ENCODE measurements at places on chromosomes 11 and 22.

GRCh38 chr22:40123387-40123786 lies 54.3 kb upstream of the TNRC6B start:
- DNase-seq = no peak

GRCh38 chr11:128285321-128285720 lies 302.0 kb downstream of the ETS1 start:
- no peak for DNase-seq

DNA sequence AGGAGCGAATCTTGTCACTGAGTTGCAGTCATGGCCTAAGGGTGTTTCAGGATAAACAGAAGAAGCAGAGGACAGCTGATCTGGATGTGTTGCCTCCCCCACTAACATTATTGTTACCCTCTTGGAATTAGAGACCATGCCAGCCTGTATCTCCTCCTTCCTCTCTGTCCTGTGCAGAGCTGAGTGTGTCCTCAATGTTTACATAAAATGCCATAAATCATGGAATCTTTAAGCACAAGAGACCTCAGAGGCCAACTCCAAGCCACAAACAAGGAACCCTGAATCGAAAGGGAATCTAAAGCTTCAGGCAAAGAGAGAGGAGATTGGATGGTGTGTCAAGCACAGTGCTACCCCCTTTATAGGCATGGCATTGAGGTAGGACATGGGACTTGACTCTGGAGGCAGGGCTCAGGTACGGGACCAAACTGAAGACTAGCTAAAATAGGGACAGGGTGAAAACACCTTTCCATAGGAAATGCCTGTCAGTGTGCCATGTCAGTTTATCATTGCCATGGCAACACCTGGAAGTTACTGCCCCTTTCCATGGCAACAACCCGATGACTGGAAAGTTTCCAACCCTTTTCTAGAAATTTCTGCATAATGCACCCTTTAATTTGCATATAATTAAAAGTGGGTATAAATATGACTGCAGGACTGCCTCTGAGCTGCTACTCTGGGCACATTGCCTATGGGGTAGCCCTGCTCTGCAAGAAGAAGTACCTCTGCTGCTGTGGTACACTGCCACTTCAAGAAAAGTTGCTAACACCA lies 489.7 kb downstream of the MIAT start:
- no peak for DNase-seq

- DNase-seq = no peak
These were observed 172.3 kb upstream of the SOX6 start for GRCh38 chr11:16528639-16529038.

- no peak for DNase-seq
These were observed 2.0 kb upstream of the OR51S1 start for GRCh38 chr11:4851033-4851432.

DNA sequence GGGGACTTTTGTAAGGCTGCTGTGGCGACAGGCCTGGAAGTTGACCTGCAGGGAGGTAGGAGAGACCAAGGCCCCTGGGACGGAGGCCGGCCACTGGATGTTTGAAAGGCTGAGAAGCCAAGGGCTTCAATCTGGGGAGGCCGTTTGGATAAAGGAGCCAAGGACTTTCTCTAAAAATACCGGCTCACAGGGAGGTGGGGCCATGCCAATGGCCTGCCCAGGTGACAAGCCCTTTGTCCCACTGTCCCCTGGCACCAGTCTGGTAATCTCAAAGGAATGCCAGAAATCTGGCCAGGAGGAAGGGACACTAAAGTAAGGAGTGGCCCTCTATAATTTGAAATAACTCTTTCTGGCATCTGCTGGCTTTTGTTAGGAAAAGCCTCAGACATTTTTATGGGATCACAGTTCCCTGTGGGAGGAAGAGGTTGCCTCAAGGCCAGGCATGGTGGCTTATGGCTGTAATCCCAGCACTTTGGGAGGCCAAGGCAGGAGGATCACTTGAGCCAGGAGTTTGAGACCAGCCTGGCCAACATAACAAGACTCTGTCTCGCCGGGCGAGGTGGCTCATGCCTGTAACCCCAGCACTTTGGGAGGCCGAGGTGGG lies 1.9 kb upstream of the CHKA start:
- DNase-seq = peak; percentile 20

DNA sequence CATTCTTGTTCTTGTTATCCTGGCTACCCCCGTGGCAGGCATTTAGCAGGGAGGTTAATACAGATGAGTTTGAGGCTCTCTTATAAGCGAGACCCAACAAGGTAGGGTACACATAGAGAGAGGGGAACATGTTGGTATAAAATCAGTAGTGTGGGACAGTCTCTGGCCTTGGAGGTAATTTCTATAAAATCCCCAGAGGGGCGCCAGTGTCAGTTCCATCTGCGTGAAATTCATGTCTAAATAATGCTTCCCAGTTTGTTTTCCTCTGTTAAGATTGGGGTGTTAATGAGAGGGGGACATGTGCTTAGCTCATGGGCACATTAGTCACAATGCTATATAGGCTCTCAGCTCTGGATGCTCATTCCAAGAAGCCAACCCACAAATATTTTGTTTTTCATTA lies 150.7 kb downstream of the MYO18B start:
- DNase-seq = no peak

DNA sequence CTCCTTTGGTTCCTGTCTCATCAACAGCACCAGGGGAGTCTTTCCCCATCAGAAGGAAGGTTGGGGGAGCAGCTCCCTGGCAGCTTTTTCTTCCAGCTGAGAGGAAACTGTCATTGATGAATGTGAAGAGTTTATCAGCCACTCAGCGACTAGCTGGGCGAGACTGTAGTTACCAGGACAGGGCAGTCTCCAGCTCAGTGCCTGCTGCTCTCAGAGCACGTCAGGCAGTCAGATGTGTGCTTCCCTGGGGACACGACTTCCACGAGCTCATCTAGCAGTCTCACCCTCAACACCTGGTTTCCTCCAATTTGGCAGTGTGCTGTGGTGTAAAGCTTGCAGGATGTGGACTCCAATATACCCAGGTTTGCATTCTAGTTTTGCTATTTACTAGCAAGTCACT lies 12.5 kb upstream of the C1QTNF4 start:
- no peak for DNase-seq

GRCh38 chr22:45426387-45426786 lies 12.9 kb downstream of the RIBC2 start:
- DNase-seq = no peak

GRCh38 chr11:121483805-121484480 lies 31.2 kb upstream of the SORL1-AS1 start:
- DNase-seq = no peak

DNA sequence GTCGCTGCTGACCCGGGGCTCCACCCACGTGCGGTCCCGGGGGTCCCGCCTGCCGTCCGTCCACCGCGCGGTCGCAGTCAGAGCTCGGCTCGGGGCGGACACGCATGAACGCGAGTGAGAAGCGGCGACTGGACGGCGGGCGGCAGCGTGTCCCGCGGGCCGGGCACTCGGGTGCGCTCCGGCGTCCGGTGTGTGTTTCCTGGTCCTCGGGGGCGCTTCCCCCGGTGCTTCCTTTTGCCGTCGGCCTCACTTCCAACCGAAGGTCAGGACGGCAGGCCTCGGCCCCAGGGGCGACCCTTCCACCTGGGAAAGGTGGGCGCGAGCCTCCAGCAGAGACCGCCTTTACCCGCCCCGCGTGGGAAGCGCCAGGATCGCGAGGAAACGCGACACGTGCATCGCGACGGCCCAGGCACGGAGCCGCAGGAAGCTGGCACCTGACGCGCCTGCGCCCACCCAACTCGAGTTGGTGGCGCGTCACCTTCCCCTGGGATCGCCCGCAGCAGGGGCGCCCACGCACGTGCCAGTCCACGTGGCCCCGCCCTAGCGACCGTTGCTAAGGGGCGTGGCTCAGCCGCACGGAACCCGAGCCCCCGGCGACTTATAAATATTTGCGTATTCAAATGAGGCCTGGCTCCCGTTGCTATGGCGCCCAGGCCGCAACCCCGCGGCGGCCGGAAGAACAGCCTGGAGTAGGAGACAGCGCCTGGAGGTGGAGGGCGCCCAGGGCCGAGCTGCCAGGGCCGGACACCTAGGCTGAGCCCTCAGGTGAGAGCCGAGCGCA lies at the start of gene LRRC56:
Gene LRRC56 (plus strand): TSS at position 687 of the 781 bp plus-strand sequence. CDS start 3,158 bp downstream, outside the sequence.
- DNase-seq = no peak
